ENCODE measurements at places on chromosomes 5 and 9. TPM values are rescaled to one million over a fixed set of nuclear protein-coding genes. Genes with fewer than 3 reads are reported as not detected.

Gene ZNF366
- not detected for polyA plus RNA-seq

Gene CCL27
- polyA plus RNA-seq: 1.1 TPM

Gene CNTLN
- 2.4 TPM for polyA plus RNA-seq

Gene JADE2
- polyA plus RNA-seq: 8.4 TPM

Gene RANBP3L
- not detected for polyA plus RNA-seq

Gene WDR38
- not detected for polyA plus RNA-seq

Gene FAXDC2
- 7.1 TPM for polyA plus RNA-seq

Gene CCL28
- 2.2 TPM for polyA plus RNA-seq

Gene STING1
- polyA plus RNA-seq: 38.1 TPM

Gene DCAF12
- 27.5 TPM for polyA plus RNA-seq

Gene GPRIN1
- polyA plus RNA-seq: 4.4 TPM

Gene LCNL1
- not detected for polyA plus RNA-seq

Gene CCDC192
- polyA plus RNA-seq: not detected

Gene SMIM33
- polyA plus RNA-seq: not detected

Gene CLINT1
- polyA plus RNA-seq: 112 TPM

Gene DND1
- polyA plus RNA-seq: 0.22 TPM

Gene KCNN2
- polyA plus RNA-seq: 0.09 TPM

Gene ZNF483
- polyA plus RNA-seq: 0.46 TPM

Gene LOX
- 0.13 TPM for polyA plus RNA-seq

Gene TOR4A
- 5.8 TPM for polyA plus RNA-seq

Gene NR4A3
- polyA plus RNA-seq: 0.13 TPM

Gene CRHBP
- not detected for polyA plus RNA-seq

Gene HMMR
- polyA plus RNA-seq: 16.2 TPM

Gene HAND1
- polyA plus RNA-seq: not detected

Gene PCDH1
- 10.0 TPM for polyA plus RNA-seq

Gene CDH18
- 0.63 TPM for polyA plus RNA-seq

Gene CXCL14
- polyA plus RNA-seq: 613 TPM

Gene ZNF454
- polyA plus RNA-seq: 0.08 TPM

Gene TRAF1
- 1.2 TPM for polyA plus RNA-seq

Gene SPATA31D4
- polyA plus RNA-seq: not detected

Gene NIPAL4
- 12.6 TPM for polyA plus RNA-seq
